ENCODE measurements at places on chromosomes 7 and 10.

DNA sequence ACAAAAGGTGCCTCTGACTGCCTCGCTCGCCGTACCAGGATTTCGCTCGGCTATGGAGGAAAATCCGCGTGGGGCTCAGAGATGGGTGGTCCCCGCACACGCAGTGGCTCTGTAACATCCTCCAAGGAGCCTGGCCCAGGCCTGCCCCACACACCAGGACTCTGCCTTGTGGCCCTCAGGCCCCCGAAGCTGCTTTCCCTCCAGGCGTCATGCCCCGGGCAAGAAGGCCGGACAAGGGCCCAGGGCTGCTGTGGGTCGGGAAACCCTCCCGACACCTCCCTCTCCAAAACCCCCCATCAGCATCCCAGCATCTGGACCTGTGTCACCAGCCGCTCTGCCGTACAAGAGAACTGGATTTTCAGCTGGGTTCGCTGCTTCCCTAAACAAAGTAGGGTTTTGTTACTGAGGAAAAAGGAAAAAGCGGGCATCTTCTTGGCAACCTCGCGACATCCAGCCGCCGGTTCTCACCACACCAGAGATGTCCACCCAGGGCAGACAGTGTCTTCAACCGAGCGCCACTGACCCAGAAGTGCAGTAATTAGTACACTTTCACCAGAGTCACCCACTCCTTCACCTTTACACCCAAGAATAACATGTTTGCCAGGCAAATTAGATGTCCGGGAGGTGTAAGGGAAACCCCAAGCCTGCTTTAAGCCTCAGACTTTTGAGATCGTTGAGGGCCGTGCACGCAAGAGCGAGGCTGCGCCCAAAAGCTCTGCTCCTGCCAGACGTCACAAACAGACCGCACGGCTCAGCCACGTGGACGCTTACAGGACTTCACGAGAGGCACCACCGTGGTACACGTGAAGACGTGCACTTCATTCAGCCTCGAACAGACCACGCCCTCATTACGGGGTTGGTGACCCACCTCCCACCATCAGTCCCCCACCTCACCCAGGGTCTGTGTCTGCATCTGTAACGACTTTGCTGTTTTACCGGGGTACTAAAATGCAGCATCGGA is 62.2 kb downstream of the DIP2C start:
- no peak for DNase-seq

DNA sequence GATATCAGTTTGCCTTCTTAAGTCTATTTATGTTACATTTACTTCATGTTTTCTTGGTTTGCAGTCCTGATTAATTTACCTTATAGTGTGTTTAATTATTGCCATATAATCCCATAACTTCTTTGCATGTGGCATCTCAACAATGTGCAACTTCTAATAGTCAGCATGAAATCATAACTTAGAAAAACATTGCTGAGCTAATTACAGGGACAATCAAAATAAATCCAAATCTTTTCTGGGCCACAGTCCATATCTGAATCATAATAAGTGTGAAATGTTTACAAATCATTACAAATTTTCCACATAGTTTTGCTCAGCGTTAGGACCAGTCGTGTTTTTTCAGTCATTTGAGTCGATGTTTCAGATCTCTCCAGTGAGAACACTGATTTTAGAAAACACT is 29.1 kb upstream of the CABCOCO1 start:
- no peak for DNase-seq

GRCh38 chr7:115066050-115066449 is 144.2 kb downstream of the MDFIC start:
- no peak for DNase-seq

- DNase-seq: no peak
Measured at GRCh38 chr7:45036796-45037195, 36.8 kb downstream of the CCM2 start.

GRCh38 chr7:142914121-142914520 is 19.4 kb downstream of the TRPV5 start:
- no peak for DNase-seq

GRCh38 chr7:92586403-92586802 is 3.8 kb downstream of the FAM133B start:
- no peak for DNase-seq

- no peak for DNase-seq
Measured at GRCh38 chr7:139431010-139431409, 52.5 kb downstream of the KLRG2 start.

DNA sequence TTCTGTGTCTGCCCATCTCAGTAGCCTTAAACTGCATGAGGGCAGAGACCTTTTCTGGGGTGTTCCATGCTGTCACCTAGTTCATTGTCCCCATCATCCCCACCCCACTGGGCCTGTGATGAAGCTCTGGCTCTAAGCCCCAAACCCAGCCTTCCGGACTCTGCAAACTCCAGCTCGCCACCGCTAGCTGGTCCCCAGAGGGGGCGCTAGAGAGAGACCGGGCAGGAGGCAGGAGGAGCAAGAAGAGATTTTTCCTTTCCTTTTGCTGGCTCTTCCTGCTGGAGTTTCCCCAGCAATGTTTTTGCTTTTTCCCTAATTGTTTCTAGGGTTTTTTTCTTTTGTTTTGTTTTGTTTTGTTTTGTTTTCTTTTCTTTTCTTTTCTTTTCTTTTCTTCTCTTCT is 234.4 kb downstream of the TEX36 start:
- DNase-seq: no peak

DNA sequence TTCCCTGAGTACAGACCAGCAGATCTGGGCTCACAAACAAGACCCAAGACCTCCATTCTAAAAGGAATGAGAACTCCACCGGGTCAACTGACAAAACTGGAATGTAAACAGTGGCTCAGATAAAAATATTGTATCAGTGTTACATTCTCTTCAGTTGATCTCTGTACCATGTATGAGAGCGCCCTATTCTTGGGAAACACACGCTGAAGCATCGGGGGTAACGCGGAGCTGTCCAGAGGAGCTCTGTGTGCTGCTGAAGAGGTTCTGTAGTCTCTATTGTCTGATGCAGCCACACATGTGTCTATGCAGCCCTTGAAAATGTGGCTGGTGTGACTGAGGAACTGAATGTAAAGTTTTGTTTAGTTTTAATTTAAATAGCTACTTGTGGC is 39.7 kb downstream of the HIPK2 start:
- DNase-seq: no peak

DNA sequence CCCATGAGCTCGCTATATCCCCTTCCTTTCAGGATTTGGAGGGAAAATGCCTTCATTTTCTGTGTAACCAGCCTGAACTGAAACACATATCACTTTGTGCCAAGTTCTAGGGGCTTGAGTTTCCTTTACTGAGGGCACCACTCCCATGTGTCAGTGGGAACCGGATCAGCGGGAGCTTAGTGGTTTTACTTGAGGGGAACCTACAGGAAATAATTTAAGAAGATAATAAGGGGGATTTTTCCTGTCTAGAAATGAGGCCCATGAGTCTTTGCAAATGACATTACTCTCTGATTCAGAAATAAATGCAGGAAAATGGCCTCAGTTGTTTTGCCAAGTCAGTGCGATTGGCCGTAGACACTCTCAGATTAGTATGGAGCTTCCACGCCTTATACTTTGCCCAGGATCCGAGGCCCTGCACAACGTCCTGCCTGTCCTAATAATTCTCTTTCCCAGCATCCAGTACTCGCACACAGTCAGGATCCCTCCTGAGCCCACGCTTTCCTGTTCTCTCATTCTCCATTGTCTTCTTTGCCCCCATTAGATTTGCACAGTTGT is 86.4 kb upstream of the LYZL1 start:
- DNase-seq: no peak

DNA sequence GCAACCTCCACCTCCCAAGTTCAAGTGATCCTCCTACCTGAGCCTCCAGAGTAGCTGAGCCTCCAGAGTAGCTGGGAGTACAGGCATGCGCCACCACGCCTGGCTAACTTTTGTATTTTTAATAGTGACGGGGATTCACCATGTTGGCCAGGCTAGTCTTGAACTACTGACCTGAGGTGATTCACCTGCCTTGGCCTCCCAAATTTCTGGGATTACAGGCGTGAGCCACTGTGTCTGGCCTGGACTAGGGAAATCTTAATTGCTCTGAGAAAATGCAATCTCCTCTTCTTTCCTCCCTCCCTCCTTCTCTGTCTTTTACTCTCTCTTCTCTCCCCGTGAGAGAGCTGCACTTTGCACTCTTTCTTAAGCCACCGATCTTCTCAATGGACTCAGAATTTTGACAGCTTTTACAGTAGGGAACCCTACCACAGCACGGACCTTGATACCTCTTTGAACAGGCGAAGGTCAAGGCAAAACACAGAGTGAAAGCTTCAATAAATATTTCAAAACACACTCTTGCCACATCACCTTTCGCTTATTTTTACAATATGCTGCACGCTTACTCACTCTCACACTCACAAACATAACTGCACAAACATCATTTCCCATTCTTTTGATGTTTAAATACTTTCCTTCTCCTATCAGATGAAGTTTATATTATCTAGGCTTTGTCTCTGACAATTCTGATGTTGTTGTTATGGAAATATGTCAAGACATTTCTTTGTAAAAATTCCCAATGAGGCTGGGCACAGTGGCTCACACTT is 173.4 kb upstream of the NRP1 start:
- DNase-seq: no peak
